ENCODE measurements at places on chromosomes 6 and 20.

- no peak overlapping the region for H3K4me3 ChIP-seq
- no peak for DNase-seq
- no peaks in the 10 kb centered on the region for H3K36me3 ChIP-seq
- H3K27me3 ChIP-seq, result no peaks in the 10 kb centered on the region
These were observed 40.0 kb upstream of the NRN1 start for GRCh38 chr6:6046716-6047115.

DNA sequence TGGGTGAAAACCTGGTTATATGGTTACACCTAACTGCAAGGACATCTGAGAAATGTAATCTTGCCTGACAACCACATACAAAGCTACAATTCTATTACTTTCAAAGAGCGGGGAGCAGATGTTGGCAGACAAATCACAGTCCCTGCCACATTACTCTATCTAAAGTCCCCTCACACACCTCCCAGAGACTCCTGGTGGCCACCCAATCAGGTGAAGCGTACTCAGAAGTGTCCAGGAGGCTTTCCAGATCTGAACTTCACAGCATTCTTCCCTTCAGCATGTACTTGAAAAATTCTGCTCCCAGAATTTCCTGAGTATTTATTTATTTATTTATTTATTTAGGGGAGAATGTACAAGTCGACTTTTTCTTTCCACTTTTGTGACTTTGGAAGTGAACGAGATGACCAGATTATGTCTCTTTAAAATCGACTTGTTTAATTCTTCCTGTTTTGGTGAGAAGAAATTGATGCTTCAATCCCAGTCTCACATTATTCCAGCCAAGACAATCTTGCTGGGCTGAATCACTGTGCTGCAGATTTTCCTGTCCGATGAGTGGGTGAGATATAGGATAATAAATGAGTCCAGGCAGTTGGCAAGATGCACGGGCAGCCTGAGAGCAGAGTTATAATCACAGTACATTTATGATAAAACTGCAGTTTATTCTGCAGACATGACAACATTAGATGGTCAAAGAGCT, 46.9 kb upstream of the POPDC3 start:
- no peak overlapping the region for H3K4me3 ChIP-seq
- H3K36me3 ChIP-seq, result no peaks in the 10 kb centered on the region
- no peak for DNase-seq
- H3K27me3 ChIP-seq, result no peaks in the 10 kb centered on the region
- H3K4me1 ChIP-seq, result no peaks in the 10 kb centered on the region

GRCh38 chr6:157996918-157997702, 15.4 kb downstream of the SYNJ2 start:
- H3K4me1 ChIP-seq, result peaks cover 32% of the 10 kb centered on the region
- DNase-seq, result no peak
- no peak overlapping the region for H3K27ac ChIP-seq
- H3K27me3 ChIP-seq, result no peaks in the 10 kb centered on the region

DNA sequence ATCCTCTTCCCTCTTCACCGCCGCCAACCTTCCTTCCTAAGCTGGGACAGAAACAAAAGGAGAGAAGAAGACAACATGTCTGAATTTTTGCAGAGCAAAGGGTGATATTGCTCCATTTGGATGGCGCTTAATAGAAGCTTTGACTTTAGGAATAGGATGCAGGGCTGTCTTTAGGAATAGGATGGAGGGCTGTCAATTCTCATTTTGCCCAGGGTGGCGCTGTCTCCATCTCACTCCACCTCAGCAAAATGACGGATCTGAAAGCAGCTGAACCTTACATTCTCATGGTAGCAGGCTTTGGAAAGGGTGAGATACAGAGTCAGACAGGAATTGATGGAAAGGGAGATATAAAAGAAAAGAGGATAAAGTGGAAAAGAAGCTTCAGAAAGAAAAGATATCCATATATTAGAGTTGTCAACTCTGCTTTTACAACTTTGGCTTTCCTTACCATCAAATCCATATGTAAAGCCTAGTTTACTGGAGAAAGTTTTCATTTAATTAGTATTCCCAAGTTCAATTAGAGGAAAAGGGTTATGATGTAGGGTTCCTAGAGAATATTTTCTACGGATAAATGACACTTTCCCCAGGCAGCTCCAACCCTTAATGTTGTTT, 2.4 kb downstream of the MTCL3 start:
- peaks cover 9% of the 10 kb centered on the region for H3K4me1 ChIP-seq
- no peak for DNase-seq
- no peaks in the 10 kb centered on the region for H3K36me3 ChIP-seq
- peak overlapping the region; percentile 59 for H3K4me3 ChIP-seq
- H3K27me3 ChIP-seq, result peaks cover 40% of the 10 kb centered on the region
- no peak overlapping the region for H3K27ac ChIP-seq

DNA sequence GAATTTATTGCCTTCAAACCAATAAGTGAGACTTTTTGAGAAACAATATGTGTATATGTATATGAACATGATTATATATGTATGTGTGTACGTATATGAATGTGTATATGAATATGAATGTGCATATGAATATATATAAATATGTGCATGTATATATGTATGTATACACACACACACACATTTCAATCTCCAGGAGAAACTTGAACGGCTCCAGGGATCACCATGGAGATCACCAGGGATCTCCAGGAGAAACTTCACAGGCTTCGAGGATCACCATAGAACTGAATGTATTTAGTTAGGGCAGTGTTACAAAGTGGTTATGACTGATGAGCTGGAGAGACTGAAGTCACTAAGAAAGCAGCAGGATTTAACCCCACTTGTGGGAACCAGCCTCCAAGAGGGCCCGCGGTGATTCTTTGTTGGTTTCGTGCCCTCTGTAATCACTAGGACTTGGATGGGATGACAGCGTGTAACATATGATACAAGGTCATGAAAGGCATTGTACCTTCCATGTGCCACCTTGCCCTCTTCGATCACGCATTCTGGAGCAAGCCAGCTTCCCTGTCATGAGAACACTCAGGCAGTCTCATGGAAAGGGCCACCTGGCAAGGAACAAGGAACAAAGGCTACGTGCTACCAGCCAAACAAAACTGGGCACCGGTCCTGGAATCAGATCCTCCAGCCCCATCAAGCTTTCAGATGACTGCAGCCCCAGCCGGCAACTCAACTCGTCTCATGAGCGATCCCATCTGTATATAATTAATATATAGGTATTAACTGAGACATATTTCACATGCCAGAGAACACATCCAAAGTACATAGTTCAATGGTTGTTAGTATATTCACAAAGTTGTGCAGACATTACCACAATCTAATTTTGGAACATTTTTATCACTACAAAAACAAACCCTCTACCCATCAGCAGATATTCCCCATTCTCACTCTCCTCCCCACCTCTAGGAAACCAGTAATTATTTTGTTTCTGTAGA, 8.6 kb downstream of the FAM50B start:
- no peaks in the 10 kb centered on the region for H3K4me1 ChIP-seq
- no peaks in the 10 kb centered on the region for H3K27me3 ChIP-seq
- DNase-seq, result no peak

DNA sequence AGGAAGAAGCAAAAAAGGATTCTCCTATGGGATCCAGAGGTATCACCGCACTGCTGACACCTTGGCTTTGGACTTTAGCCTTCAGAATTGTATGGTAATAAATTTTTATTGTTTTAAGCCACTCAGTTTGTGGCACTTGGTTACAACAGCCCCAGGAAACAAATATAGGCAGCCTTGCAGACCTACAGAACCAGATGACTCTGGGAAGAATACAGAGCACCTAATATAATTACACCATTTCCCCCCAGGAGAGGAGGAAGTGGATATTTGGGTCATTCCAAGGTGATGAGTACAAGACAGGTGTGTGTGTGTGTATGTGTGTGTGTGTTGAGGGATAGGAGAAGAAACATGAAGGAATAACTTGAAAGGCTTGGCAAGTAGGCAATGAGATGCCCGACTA, 84.2 kb upstream of the ENPP5 start:
- DNase-seq, result no peak
- H3K27ac ChIP-seq, result no peak overlapping the region
- H3K4me1 ChIP-seq, result peaks cover 67% of the 10 kb centered on the region

DNA sequence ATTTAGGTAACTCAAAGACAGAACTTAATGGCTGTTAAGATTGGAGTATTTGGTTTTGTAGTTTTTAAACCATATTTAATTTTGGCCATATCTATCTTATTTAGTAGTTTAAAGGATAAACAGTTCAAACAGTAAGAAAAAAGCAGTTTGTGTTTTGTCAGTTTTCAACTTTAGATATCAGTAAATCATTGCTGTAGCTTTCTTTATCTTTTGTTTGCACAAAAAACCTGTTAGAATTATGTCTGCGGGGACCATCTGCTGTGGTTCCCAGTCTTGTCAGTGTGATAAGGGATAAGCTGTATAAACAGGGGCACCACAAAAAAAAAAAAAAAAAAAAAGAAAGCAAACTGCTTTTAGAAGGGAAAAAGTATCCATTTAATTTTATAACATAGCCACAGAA, 40.9 kb downstream of the CDKAL1 start:
- DNase-seq, result no peak
- no peak overlapping the region for H3K4me3 ChIP-seq
- H3K27me3 ChIP-seq, result no peaks in the 10 kb centered on the region
- H3K27ac ChIP-seq, result no peak overlapping the region

DNA sequence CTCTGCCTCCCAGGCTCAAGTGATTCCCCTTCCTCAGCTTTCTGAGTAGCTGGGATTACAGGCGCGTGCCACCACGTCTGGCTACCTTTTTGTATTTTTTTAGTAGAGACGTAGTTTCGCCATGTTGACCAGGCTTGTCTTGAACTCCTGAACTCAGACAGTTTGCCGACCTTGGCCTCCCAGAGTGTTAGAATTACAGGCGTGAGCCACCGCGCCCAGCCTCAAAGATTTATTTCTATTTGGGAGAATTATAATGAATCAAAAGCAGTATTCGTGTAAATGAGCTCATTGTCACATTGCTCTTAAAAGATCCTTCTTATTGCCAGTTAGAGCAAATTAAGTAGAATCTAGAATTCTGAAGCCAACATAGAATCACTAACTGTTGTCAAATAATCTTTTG, 9.4 kb upstream of the ZNF343 start:
- H3K27me3 ChIP-seq, result no peaks in the 10 kb centered on the region
- no peak overlapping the region for H3K4me3 ChIP-seq
- no peak for DNase-seq
- H3K36me3 ChIP-seq, result no peaks in the 10 kb centered on the region
- no peak overlapping the region for H3K27ac ChIP-seq
